Neural crest cell (in vitro differentiated cells): ENCODE measurements at places on chromosomes 5 and 9.

- DNase-seq: no peak
Observed at GRCh38 chr5:87061046-87061445, 206.6 kb upstream of the RASA1 start.

DNA sequence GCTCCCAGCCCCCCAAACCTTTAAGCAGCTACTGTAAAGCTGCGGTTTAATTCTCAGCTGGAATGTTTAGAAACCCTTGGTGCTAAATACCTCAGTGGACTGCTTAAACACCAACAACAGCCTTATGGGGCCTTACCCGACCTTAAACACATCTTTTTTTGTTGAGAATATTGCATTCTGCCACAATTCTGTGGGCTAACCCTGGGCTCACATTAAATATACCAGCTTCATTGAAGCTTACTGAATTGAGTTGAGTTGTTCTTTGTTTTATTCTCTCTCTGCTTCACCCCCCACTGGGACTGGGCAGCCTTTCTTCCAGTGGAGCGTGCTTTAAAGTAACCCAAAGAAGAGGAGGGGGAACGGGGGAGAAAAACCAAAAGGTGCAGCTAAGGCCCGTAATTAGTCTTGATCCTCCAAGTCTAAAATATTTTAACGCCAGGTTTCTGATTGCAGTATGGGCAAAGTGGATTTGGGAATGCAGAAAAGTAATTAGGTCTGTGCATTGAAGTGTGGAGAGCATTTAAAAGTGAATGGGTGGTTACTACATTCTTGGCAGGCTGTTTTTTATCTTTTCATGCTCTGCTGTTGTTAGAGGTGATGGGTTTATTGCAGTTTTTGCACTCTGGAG, 281.2 kb downstream of the NR2F1-AS1 start:
- no peak for DNase-seq

GRCh38 chr5:73311291-73312110, 137.1 kb downstream of the FOXD1 start:
- no peak for DNase-seq

GRCh38 chr5:160491438-160491837, 69.8 kb downstream of the PTTG1 start:
- DNase-seq: no peak

DNA sequence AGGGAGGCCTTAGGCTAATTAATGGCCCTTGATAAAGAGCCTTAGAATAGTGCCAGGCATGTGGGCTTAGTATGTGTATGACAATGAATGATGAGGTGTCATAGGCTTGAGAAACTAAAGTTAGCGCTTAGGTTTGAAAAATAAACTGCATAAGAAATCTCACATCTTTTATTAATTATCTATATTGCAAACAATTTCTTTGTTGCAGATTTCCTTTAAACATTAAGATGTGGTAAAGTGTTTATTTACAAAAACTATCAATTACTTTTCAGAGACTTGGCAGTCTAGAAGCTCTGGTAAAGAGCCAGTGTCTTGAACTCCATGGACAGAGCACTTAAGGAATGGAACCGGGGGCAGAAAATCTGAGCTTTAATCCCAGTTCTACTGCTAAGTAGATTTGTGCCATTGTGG, 23.1 kb downstream of the MAP1B start:
- no peak for DNase-seq

DNA sequence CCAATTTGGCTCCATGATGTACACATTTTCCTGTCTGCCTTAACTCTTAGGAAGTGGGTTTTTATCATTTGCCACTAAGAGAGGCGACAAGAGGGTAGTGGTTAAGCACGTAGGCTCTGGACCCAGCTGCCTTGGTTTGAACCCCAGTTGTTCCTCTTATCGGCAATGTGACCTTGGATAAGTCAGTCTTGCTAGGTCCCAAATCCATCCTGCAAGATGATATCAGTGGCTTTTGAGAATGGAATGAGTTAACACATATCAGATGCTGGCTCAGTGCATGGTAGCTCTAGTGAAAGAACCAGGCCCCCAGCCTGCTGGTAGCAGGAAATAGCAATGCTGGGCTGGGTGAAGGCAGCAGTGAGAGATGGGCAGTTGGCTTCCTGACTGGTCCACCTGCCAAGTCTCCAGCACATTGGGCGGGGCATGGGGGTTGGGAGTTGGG, 72.5 kb downstream of the STK10 start:
- no peak for DNase-seq

DNA sequence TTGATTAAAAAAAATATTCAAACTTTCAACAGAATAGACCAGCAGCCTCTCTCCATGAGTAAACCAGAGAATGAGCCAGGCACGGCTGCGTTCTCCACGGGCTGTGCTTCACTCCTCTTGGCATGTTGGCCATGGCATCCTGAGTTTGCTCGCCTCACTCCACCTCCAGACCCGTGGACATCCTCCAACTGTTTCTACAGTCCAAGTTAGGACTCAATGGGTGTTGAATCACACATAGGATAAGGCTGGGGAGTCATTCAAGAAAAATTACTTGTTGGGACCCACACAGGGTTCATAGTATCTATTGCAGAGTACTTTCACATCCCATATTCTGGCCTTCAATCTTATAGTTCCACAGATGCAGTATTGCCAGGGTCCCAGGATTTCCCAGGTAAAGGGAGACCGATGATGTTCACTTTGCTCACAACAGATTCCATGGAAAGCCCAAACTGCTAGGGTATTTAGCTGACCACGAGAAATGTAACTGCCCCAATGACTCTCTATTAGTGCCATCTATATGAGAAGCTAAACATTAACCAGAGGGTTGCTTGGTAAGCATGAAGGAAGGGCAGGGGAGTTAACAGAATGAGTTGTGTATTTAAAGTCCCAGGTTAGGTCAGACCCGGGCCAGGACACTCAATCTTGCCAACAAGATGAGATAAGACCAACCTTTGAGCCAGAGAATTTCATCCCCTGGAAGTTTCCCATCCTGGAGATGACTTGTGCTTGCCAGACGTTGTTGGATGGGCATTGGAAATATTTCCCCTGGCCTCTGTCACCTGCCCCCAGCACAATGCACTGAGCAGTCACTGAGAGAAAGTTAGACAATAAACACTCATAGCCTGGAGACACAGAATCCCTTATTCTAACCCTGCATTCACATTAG, 19.7 kb upstream of the GDA start:
- no peak for DNase-seq

- no peak for DNase-seq
Observed at GRCh38 chr9:27595733-27596132, 22.5 kb upstream of the C9orf72 start.

GRCh38 chr5:115455301-115455707, 89.3 kb downstream of the FEM1C start:
- DNase-seq: no peak

GRCh38 chr5:124584991-124585715, 161.3 kb downstream of the ZNF608 start:
- no peak for DNase-seq

- DNase-seq: no peak
Observed at GRCh38 chr9:85212887-85213286, 528.9 kb downstream of the AGTPBP1 start.

GRCh38 chr5:10268100-10268499, 18.0 kb downstream of the CCT5 start:
- no peak for DNase-seq

DNA sequence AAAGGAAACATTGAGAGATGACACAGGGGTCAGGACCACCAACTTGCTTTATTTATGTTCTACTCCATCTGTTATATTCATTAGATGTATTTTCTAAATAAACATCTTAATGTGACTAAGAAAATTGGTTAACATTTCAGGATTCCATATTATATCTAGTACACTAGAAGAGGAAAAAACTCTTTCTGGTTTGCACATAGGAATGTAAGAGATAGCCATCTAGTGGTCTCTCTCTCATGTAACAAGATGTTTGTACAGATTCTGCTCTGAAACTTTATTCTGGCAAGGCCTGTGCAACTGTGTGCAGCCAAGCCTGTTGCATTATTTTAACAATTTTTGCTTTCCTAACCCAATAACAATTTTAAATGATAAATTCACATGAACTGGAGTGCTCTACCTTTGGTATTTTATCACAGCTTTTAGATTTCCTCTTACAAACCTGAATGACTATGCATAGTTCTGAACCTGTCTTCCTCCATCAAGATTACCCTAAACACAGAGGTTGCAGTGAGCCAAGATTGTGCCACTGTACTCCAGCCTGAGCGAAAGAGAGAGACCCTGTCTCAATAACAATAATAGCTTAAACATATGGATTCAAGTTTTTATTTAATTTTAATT, 148.2 kb downstream of the GIN1 start:
- no peak for DNase-seq
